ENCODE measurements at places on chromosomes 3 and 15.

- DNase-seq: no peak
These were observed 1132.5 kb downstream of the TUSC7 start for GRCh38 chr3:117842086-117842485.

- no peak for DNase-seq
These were observed 65.2 kb upstream of the GLCE start for GRCh38 chr15:69095274-69095673.

- DNase-seq: no peak
These were observed 1.0 kb upstream of the CEP70 start for GRCh38 chr3:138594935-138595610.

DNA sequence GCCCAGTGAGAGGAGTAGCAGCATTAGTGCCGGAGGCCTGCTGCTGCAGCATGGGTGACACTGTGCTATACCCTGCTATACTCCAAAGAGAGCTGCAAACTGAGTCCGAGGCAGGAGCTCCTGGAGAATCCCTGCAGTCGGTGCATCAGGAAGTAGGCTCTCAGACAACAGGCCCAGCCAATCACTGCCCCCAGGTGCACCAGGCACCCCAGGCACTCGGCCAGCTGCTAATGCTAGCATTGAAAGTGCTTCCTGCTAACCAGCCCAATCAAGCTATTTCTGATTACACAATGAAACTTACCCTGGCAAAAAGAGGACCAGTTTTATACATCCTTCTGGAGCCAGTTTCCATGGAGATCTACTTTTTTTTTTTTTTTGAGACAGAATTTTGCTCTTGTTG lies 45.6 kb upstream of the IREB2 start:
- DNase-seq: no peak

GRCh38 chr15:66623801-66624453 lies 58.1 kb upstream of the LCTL start:
- DNase-seq: no peak

Data from CD4-positive, alpha-beta T cell treated with Interleukin-4 for 1 hour (primary cell).